Myometrial cell (primary cell): ENCODE measurements at places on chromosomes 13 and 19. TPM values are rescaled to one million over a fixed set of nuclear protein-coding genes. Genes with fewer than 3 reads are reported as not detected.

Gene ZSCAN4
- not detected in 2 replicates for total RNA-seq

Gene UGGT2
- 24.5 and 30.5 TPM in 2 replicates for total RNA-seq

Gene SARS2
- total RNA-seq = 28.8 and 36.2 TPM in 2 replicates

Gene NLRP5
- total RNA-seq = not detected in 2 replicates

Gene PNMA8B
- total RNA-seq = 0.29 and 0.35 TPM in 2 replicates

Gene CKM
- under 0.01 TPM in 1 of 2 replicates, not detected in the other for total RNA-seq

Gene CRX
- not detected in 2 replicates for total RNA-seq

Gene LAIR1
- total RNA-seq = not detected in 2 replicates

Gene SLC17A7
- not detected in 2 replicates for total RNA-seq

Gene TLE6
- 0.71 and 3.7 TPM in 2 replicates for total RNA-seq

Gene PCP2
- not detected in 2 replicates for total RNA-seq
